Upper lobe of right lung (tissue), 1 donor: ENCODE measurements at places on chromosomes 13 and 19.

- DNase-seq = no peak
Measured at GRCh38 chr13:41641429-41641828, 184.1 kb downstream of the RGCC start.

- peak; percentile 73 for DNase-seq
Measured at GRCh38 chr19:4807188-4807587, 15.7 kb downstream of the FEM1A start.

DNA sequence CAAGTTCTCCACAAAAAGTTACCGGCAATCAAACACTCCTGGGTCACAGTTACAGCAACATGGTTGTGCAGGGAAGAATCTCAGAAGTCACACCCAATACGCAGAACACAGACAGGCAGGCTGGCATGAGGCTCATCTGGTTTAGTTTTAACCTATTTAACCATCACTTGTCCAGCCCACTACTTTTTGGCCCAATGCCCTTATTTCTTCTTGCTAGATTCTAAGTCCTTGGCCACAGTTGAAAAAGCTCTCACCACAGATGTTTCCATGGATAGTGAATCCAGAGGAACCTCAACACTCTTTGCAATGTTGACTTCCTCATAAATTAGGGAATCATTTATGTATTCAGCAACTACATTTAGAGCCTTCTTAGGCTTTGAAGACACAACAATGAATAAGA lies 50.7 kb upstream of the FNDC3A start:
- no peak for DNase-seq

DNA sequence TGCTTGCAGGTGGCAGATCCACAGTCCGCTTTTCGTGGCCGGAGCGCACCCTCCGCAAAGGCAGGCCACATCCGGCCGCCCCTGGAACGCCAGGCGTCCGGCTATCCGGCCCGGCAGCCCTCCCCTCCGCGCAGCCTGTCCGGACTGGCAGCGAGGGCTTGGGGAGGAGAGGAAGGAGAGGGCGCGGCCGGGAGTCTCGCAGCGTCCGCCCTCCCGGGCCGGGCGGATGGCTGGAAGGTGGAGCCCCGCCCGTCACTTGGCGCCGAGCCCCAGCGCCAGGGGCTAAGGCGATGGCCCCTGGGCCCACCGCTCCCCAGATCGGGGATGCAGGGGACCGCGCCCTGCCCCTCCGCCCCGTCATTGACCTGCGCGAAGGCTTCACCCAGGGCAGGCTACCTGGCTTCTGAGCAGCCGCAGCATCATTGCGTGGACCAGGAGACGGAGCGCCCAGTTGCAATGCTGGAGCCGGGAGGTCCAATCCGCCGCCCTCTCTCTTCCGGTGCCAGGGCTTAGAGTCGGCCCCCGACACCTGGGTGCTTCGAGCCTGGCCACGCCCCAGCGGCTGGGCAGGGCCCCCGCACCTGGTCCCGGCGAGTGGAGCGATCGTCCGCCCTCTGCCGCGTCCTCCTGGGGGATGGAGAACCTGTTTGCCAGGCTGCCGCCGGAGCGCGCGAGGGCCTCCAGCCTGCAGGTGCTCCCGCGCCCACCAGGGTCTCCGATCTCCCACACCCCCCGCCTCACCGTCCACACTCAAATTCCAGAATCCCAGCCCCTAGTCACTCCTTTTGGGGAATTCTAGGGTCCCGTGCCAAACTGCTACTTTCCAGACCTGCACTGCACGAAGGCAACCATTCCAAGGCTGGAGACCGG lies at the start of gene FUT1:
TSS of gene FUT1 (minus strand) at position 146 of the 870 bp plus-strand sequence. CDS start 1,360 bp downstream, outside the sequence.
- DNase-seq = peak; percentile 90

DNA sequence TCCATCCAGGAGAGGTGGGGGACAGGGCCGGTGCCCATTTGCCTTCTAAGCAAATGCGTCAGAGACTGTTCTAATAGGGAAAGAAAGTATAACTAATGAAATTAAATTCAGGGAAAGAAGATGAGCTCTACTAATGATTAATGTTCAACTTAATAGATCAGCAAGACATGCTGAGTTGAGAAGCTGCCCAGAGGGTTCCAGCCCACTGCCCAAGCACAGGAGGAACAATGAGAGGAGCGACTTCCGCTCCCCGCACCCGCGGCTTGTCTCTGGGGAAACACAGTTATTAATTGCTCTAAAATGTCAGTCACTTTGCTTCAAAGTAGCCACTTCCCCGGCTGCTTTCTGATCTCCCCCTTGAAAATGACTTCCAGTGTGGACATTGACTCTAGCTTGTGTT lies 331.3 kb downstream of the UQCRFS1 start:
- no peak for DNase-seq

- DNase-seq = peak; percentile 77
Measured at GRCh38 chr19:1274852-1275259, 474 bp upstream of the FAM174C start.

DNA sequence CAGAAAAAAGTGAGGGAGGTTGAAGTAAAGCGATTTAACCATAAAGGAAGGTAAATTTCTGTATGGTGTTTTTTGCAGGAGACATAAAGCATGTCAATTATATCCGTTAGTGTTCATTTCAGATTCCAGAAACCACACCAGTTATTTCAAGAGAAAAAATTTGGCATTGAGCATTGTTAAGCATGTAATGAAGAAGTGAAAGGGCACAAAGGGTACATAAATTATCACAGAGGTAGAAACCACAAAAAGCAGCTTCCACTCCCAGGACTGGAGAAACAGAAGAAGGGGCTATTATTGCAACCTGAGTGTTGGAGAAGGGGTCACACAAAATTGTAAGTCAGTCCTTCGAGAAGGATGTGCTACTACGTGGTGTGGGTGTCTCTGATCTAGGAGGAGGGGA lies 72.2 kb upstream of the DACH1 start:
- DNase-seq = no peak
